A549 treated with Mapracorat at 1 μM for 4 hours (cell line): ENCODE measurements at places on chromosomes 16 and 17. TPM values are rescaled to one million over a fixed set of nuclear protein-coding genes. Genes with fewer than 3 reads are reported as not detected.

EVI2A gene
- total RNA-seq, result not detected in 5 replicates

PNMT gene
- total RNA-seq, result 0.27 to 0.68 TPM (median 0.33 TPM) in 4 of 5 replicates, not detected in the other

JPH3 gene
- total RNA-seq, result 1.1 to 2.3 TPM (median 2.1 TPM) in 5 replicates

CLEC10A gene
- total RNA-seq, result not detected in 5 replicates

BICDL2 gene
- not detected in 5 replicates for total RNA-seq

ST6GALNAC2 gene
- 0.23 to 0.61 TPM (median 0.33 TPM) in 5 replicates for total RNA-seq

SLC9A5 gene
- 1.1 to 1.9 TPM (median 1.5 TPM) in 5 replicates for total RNA-seq

C16orf46 gene
- total RNA-seq, result 0.45 to 0.95 TPM (median 0.66 TPM) in 5 replicates

ASPA gene
- not detected in 5 replicates for total RNA-seq

CHST5 gene
- total RNA-seq, result 0.06 to 0.29 TPM (median 0.12 TPM) in 4 of 5 replicates, not detected in the other

ZNF19 gene
- total RNA-seq, result 1.3 to 1.9 TPM (median 1.7 TPM) in 5 replicates

DCAKD gene
- total RNA-seq, result 14.5 to 19.0 TPM (median 18.0 TPM) in 5 replicates

COX10 gene
- 16.5 to 22.0 TPM (median 18.1 TPM) in 5 replicates for total RNA-seq

METTL2A gene
- total RNA-seq, result 24.5 to 31.9 TPM (median 30.9 TPM) in 5 replicates

PTX4 gene
- not detected in 5 replicates for total RNA-seq

GGT6 gene
- not detected in 5 replicates for total RNA-seq

NDRG4 gene
- total RNA-seq, result 25.6 to 29.8 TPM (median 26.1 TPM) in 5 replicates

NPIPA7 gene
- total RNA-seq, result 5.4 to 12.3 TPM (median 10.6 TPM) in 5 replicates

HOXB2 gene
- 0.32 to 0.59 TPM (median 0.48 TPM) in 5 replicates for total RNA-seq

SMTNL2 gene
- 0.15 to 0.97 TPM (median 0.36 TPM) in 5 replicates for total RNA-seq

HYDIN gene
- 0.18 to 0.65 TPM (median 0.39 TPM) in 5 replicates for total RNA-seq

ABI3 gene
- total RNA-seq, result not detected in 5 replicates

DOC2A gene
- 1.2 to 2.6 TPM (median 1.9 TPM) in 5 replicates for total RNA-seq

UTS2R gene
- not detected in 5 replicates for total RNA-seq

PALB2 gene
- total RNA-seq, result 10.1 to 12.4 TPM (median 11.7 TPM) in 5 replicates

C17orf58 gene
- total RNA-seq, result 15.9 to 19.8 TPM (median 17.6 TPM) in 5 replicates

MMP25 gene
- 0.78 to 1.4 TPM (median 0.94 TPM) in 5 replicates for total RNA-seq

ARL17B gene
- 4.8 to 7.1 TPM (median 6.2 TPM) in 5 replicates for total RNA-seq

HNF1B gene
- total RNA-seq, result 17.4 to 21.8 TPM (median 20.7 TPM) in 5 replicates

KRTAP9-8 gene
- not detected in 5 replicates for total RNA-seq

BAHCC1 gene
- total RNA-seq, result 6.4 to 10.5 TPM (median 9.6 TPM) in 5 replicates

SLC6A2 gene
- 0.07 to 0.09 TPM in 2 of 5 replicates, not detected in the others for total RNA-seq
